ENCODE measurements at places on chromosomes 16 and 17.

DNA sequence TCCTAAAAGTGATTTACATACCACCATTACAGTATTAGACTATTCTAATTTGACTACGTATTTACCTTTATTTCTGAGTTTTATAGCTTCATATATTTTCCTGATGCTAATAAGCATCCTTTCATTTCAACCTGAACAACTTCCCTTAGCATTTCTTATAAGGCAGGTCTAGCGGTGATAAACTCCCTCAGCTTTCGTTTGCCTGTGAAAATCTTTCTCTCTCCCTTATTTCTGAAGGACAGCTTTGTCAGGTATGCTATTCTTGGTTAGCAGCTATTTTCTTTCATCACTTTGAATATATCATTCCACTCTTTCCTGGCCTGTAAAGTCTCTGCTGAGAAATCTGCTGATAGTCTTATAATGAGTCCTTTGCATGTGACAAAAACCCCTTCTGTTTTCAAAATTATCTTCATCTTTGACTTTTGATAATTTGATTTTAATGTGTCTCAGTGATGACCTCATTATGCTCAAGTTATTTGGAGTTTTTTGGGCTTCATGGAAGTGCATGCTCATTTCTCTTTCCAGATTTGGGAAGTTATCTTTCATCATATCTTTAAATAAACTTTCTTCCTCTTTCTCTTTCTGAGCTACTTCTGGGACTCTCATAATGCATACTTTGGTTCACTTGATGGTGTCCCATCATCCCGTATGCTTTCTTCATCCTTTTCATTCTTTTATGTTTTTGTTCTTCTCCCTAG is 285.4 kb upstream of the PMFBP1 start:
- no peak for DNase-seq

- DNase-seq, result no peak
These were observed 141.6 kb downstream of the RGS9 start for GRCh38 chr17:65278820-65279184.

- DNase-seq, result no peak
These were observed 39.2 kb upstream of the CBX4 start for GRCh38 chr17:79878329-79878947.

GRCh38 chr16:53213542-53213941 is 158.8 kb downstream of the CHD9 start:
- DNase-seq, result no peak

DNA sequence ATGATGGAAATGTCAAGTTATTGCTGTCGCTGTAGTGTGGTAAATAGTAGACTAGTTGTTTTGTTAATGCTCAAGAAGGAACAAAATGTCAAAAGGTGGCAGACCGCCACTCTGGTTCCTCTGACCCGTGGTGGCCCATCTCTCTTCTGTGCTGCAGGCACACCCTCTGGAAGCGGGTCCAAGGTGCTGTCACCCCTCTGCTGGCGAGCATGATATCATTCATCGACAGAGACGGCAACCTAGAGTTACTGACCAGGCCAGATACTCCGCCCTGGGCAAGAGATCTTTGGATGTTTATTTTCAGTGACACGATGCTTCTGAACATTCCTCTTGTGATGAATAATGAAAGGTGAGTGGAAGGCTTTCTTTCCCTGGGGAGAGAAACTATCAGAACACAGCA is 56.8 kb upstream of the ENDOV start:
- no peak for DNase-seq

DNA sequence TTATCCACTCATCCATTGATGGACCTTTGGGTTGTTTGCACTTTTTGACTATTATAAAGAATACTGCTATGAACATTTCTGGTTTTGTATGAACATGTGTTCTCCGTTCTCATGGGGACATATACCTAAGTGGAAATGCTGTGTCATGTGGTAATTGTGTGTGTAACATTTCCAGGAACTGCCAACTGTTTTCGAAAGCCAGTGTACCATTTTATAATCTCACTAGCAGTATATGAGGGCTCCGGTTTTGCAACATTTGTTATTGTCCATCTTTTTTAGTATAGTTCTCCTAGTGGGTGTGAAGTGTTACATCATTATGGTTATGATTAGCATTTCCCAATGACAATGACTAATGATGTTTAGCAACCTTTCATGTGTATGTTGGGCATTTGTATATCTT is 5.1 kb upstream of the TRIM25 start:
- no peak for DNase-seq

DNA sequence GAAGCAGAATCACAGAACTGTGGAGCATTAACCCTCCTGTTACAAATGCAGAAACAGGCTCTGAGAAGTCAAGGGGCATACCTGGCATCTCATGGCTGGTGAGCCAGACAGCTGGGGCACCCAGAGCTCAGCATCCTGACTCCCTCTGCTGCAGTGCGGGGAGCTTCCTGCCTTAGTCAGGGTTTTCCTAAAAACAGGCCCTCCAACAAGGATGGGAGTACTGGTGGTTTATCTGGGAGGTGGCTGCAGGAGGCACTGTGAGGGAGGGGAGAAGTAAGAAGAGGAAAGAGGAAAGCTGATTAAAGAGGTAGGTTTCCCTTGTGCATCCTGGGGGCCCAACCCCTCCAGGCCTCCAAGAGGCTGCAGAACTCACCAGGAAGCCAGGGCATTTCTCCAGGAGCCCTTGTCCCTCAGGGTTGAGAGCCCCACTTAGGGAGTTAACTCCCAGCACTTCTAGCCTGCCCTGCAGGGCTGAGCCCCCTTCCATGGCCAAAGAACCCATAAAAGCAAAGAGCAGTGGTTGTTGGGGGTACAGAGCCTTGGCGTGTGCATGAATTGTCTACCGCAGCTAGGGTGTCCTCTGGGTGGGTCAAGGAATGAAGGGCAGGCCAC is 261.5 kb upstream of the RPL38 start:
- no peak for DNase-seq

DNA sequence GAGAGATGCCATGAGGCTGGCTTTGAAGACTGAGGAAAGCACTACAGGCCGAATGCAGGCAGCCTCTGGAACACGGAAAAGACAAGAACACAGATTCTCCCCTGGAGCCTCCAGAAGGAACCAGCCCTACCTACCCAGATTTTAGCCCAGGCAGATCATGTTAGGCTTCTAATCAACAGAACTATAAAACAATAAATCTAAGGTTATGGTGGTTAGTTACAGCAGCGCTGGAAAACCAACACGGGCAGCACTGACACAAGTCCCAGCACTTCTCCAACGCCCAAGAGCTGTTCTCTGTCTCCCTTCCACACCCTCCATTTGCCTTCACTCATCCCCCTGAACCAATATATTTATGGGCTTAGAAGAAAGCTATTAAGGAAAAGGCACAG is 7.5 kb downstream of the ANKRD11 start:
- no peak for DNase-seq

- DNase-seq, result no peak
These were observed 68.3 kb upstream of the ALOX12 start for GRCh38 chr17:6927290-6928126.

- DNase-seq, result peak; percentile 98
These were observed at the start of gene CDIP1 for GRCh38 chr16:4538350-4539235. CDIP1 (minus strand) TSS chr16:4538773; CDS start chr16:4514130, 24,643 bp downstream.

DNA sequence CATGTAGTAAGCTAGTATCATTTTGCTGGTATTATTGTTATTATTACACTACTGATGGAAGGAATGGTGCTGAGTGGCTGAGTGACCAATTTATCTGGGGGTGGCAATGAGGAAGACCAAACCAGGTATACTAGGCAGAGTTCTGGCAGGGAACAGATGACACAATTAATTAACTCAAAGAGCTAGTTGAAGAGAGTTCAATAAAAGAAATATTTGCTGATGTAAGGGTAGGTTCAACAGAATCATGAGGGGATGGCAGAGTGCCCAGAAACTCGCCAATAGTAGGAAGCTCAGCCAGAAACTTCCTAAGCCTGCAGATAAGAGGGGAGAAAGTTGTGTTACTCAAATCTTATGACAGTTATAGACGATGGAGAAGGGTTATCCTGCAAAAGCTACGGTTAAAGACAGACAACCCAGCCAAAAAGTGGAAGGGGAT is 352.5 kb downstream of the KCNJ2 start:
- DNase-seq, result peak; percentile 56

DNA sequence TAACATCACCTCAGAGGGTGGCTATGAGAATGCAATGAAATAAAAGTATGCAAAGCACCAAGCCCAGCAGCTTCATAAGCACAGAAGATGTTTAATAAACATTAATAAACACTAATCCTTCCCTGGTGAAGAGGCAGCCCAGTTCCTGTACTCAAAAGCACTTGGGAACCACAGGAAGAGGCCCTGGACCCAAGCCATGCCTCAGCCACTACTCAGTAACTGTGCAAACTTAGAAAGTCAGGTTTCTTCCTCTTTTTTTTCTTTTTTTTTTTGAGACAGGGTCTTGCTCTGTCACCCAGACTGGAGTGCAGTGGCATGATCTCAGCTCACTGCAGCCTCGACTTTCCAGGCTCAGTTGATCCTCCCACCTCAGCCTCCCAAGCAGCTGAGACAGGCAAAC is 5.3 kb downstream of the ARHGAP17 start:
- DNase-seq, result no peak

GRCh38 chr17:76027159-76027839 is at the start of gene EVPL:
EVPL (minus strand) TSS chr17:76027306; CDS start chr17:76027198, 108 bp downstream.
- no peak for DNase-seq

- no peak for DNase-seq
These were observed 17.5 kb downstream of the WWOX start for GRCh38 chr16:78116946-78117345.

DNA sequence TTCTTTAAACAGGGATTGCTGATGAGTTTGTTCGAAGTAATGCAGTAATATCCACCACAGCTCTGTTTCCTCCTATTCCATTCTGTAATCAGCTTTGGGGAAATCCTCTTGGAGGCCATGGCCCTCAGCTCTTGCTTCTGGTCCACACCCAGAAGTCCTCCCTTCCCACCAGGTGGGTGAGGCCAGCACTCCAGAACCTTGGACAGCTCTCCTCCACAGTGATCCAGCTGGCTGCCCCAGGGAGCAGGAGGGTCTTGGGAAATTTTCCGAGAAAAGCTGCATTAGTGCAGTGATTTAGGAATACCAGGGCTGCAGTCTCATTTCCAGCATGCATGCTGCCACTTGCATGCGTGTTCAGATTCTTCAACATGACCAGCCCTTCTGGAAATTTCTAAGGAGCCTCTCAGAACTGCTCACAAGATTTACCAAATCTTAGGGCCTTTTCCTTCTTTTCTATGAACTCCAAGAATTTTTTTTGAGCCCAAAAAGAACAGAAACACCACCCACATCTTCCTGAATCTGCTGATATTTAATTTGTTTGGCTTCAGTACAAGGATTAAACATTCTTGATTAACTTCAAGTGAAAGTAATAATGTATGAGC is 4.2 kb downstream of the SMPD3 start:
- DNase-seq, result no peak

DNA sequence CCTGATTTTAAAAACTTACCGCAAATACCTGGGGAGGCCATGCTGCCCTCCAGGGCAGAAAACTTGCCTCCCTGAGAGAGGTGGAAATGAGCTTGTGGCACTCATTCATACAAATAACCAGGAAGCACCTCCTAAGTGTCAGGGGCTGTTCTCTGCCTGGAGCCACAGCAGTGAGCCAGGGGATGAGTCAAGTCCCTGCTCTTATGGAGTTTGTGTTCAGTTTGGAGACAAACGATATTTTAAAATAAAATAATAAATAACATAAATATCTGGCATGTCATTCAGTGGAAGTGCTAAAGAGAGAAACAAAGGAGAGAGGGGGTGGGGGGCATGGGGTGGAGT is 313.8 kb downstream of the C16orf95 start:
- DNase-seq, result no peak

GRCh38 chr16:75007443-75007842 is 8.6 kb downstream of the ZNRF1 start:
- no peak for DNase-seq

DNA sequence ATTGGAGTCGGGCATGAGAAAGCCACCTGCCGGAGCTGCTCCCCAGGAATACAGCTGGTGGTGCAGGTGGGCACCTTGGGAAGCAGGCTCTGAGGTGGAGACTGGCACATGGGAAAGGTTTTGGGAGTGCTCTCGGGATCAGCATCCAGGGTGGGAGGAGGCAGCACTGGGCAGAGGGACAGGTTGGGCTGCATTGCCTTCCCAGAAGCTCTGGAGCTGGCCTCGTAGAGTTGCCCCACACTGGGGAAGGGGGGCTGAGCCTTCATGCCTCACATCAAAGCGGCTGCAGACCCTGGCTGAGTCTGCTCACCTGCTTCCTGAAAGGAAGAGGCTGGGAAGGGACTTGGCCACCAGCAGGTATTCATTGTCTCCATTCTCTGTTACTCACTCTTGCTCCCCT is 13.5 kb upstream of the GPRC5B start:
- DNase-seq, result no peak

GRCh38 chr17:41666237-41666641 is 22.4 kb upstream of the EIF1 start:
- no peak for DNase-seq

DNA sequence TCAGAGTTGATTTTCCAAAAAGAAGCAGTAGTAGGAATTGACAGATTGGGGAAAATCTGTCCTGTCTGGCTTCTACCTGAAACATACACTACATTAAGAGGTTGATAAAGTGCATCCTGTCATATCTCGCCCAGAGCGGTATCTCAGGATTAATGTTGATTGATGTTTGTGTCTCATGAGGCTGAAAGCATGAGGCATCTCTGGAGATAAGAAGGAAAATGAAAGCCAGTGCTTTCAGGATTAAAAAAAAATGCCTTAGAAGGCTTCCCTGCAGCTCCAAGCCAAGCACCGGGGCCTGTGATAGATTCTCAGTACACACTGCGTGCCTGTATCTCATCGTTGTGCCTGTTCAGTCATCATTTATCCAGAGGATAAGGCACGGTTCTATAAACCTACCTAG is 26.4 kb upstream of the CD300E start:
- no peak for DNase-seq

DNA sequence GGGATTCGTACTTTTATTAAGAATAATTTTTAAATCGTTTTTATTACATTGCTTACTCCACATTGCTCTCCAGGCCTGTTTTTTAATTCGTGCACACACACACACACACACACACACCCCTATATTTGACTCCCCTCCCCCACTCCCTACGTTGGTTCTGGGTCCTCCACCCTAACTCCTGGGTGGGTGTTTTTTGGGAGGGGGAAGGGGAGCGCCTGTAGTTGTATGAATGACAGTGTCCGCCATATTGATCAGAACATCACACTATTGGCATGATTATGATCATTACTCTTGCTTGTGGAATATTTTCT is 1.3 kb downstream of the GNAO1 start:
- no peak for DNase-seq

GRCh38 chr17:28968231-28968913 is 17.1 kb upstream of the PHF12 start:
- DNase-seq, result no peak
